ENCODE measurements at places on chromosomes 3 and 15.

DNA sequence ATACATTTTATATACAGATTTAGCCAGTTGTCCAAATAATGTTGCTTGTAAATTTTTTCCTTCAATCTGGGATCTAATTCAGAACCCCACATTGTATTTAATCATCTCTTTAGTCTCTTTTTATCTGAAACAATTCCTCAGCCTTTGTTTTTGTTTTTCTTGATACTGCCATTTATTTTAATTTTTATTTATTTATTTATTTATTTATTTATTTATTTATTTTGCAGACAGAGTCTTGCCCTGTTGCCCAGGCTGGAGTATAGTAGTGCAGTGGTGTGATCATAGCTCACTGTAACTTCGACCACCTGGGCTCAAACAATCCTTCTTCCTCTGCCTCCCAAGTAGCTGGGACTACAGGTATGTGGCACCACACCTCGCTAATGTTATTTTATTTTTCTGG is 61.5 kb downstream of the CHCHD4 start:
- no peak for DNase-seq

GRCh38 chr3:189529889-189530471 is 101.2 kb upstream of the TP63 start:
- no peak for DNase-seq

DNA sequence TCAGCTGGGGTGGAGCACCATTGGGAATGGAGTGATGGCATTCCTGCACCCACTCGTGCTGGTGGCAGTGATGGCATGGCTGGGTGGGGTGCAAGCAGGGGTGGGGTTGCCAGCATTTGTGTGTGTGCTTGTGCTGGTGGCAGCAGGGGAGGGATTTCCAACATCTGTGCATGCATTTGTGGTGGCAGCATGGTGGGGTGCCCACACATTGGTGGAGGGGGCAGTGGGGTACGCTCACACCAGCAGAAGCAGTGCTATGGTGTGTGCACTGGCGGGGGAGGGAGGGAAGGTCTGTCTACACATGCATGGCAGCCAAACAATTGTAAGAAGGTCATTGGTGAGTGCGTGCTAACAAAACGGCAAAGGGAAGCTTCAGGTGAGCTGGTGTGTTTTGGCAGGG is 76.7 kb upstream of the NUDT16 start:
- DNase-seq = no peak

GRCh38 chr3:142664311-142664710 is 59.5 kb upstream of the TRPC1 start:
- no peak for DNase-seq

DNA sequence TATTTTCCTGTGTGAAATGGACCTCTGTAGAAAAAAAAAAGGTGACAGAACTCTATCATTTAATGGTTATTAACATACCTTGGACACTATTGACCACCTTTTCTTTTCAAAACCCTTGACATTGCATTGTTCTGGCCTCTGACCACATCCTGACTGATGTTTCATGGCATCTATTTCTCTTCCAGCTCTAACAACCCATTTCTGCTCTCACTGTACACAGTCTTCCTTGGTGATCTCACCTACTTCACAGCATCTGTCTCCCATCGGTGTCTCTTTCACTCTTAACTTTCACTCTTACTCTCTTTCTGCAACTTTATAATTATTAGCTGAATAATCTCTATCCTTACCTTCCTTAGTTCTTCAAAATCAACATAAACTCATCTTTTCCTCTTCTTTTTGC is 217.4 kb upstream of the CD96 start:
- no peak for DNase-seq

GRCh38 chr3:153925841-153926514 is 195.2 kb upstream of the ARHGEF26 start:
- DNase-seq = no peak

- no peak for DNase-seq
Measured at GRCh38 chr3:33658991-33659848, 58.8 kb downstream of the CLASP2 start.

DNA sequence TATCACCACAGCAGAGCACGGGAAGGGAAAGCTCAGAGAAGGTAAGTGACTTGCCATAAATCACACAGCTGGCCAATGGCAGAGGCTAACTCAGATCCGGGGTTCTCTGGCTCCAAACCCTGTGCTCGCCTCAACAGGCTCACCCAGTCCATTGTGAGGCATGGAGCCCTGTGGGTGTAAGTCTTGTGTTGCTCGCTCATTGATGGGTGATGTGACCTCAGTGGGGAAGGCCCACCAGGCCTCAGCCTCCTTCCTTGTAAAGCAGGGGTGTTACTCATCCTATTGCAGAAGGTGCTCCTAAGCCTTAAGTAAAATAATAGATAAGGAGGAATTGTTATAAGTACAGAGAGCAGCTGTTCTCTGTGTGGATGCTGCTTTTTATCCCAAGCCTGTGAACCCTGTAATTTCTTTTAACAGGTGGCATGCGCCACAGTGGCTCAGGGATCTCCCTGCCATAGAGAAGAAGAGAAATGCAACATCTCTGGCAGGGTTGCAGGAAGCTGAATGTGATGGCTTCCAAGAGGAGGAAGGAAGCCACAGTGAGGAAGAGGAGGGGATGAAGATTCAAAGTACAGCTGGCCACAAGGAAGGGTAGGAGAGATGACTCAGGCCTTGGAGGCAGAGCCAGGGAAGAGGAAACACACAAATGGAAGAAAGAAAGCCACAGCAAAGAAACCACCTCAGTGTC is 30.9 kb upstream of the SPSB4 start:
- DNase-seq = no peak

DNA sequence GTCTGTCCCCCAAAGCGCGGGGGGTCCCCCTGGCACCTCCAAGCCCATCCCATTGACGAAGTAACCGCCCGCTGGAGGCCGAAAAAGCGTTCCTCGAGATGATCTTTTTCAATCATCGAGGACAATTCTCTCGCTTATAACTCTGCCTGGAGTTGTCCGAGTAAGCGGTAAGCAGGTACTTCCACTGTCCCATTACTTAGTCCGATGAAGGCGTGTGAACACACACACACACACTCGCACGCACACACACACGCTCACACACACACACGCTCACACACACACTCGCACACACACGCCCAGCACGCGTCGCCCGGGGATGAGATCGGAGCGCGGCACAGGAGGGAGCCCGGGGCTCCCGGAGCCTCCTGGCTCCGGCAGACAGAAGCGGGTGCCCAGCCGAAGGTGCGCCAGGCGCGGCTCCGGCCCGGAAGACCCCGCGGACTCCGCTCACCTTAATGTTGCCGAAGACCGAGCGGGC is 430 bp downstream of the SLCO2A1 start:
- DNase-seq = no peak

DNA sequence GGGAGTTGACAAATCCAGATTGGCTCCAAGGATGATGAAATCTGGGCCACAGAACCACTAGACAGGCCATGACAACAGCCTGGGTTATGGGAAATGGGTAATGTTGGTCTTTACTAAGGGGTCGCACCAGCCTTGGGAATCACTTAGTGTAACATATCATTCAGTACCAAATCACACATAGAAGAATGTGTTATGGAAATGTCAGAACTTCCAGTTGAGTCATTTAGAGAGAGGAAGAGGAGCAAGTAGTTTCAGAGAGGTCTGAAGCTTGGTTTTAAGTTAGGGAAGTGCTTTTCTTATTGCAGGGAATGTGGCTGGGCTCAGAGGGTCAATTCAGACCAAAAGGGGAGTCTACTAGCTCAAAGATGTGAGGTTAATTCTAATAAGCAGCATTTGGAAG is 241.6 kb upstream of the ZPLD1 start:
- DNase-seq = no peak

DNA sequence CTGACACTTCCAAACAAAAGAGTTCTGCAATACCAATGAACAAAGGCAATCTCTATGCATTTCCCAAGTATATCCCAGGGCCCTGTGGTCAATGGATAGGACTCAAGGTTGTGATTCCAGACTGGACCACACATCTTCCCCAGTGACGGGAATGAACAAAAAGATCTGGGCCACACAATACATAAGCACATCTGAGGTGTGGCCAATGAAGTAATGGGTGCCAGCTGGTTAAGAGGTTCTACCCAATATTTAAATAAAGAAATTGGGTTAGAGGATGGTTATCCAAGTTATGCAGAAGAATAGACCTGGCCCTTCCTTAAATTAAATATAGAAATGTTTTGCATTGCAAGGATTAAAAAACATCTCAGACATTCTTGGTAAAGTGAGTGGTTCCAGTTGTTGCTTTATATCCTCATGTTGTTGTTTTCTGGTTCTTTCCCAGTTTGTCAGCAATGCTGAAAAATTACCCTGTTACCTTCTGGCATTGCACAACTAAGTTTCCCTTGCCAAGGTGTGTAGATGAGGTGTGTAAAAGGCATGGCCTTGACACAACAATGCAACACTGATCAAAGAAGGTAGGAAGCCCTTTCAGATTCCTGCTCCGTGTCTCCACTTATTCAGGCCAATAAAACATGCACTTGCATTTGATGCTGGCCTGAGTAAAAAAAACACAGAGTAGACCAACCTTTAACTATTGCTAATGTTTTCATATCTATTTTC is 86.5 kb downstream of the PRICKLE2 start:
- no peak for DNase-seq

DNA sequence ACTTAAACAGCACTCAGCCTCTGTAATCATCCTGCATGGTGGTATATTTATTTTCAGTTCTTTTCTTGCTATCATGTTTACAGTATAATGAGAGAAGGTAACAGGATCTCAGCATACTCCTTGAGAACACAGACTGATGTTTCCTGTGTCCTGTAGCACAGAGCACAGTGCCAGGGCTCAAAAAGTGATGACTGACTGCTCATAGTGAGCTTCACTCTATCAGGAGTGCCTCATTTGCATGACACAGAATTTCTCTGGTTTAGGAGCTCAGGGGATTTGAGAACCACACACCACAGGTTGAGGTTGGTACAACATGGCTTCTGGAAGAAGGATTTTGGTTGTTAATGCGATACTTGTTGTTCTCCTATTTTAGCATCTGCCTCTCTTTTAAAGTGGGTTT is 68.5 kb upstream of the SLC2A2 start:
- no peak for DNase-seq

DNA sequence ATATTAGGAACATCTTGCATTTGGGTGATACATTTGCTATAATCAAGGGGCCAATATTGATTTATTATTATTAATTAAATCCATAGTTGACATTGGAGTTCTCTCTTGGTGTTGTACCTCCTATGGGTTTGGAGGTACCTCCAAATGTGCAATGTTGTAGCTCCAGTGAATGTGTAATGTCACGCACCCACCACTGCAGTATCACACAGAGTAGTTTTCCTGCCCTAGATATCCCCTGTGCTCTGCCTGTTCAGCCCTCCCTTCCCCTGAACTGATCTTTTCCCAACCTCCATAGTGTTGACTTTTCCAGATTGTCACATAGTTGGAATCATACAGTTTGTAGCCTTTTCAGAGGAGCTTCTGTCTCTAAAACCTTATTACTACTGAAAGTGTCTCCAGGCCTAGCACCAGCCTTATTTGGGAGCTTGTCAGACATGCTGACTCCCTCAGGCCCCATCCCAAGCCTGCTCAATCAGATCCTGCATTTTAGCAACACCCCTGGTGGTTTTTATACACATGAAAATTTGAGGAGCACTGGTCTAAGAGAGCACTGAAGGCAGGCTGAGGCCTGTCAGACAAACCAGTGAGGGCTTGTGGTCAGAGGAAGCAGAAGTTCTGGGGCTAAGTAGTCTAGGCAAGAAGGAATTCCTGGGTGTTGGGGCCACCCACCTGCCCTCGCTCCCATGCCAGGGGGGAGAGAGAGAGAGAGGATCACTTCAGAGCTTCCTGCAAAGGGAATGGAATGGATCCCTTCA is 73.4 kb downstream of the SLC6A11 start:
- no peak for DNase-seq

- no peak for DNase-seq
Measured at GRCh38 chr3:70000028-70000410, 486 bp downstream of the SAMMSON start.

- DNase-seq = no peak
Measured at GRCh38 chr3:15384510-15385237, 42.7 kb downstream of the METTL6 start.

- DNase-seq = no peak
Measured at GRCh38 chr3:58179235-58180098, 31.3 kb downstream of the DNASE1L3 start.

- DNase-seq = no peak
Measured at GRCh38 chr15:64739156-64739555, 36.2 kb downstream of the RBPMS2 start.

GRCh38 chr3:131620977-131621376 is 118.2 kb upstream of the MRPL3 start:
- DNase-seq = no peak

- no peak for DNase-seq
Measured at GRCh38 chr3:117898722-117899522, 1135.7 kb downstream of the IGSF11 start.

DNA sequence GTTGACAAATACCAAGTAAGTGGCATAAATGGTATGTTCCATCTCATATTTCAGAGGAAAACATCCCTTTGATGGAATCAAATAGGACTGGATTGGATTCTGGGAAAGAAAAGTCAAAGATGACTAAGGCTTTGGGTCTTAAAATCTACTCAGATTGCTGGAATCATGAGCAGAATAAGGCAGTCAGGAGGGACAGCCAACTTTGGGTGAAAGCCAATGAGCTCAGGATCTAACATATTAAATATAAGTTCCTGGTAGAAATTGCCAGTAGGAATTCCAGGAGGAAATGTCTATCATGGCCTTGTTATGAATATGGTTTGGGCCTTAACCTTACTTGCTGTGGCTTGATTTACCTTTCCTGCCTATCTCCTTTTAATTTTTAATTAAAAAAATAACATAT is 55.3 kb downstream of the ISL2 start:
- no peak for DNase-seq

GRCh38 chr3:18080198-18080689 is 337.8 kb upstream of the TBC1D5 start:
- DNase-seq = no peak

DNA sequence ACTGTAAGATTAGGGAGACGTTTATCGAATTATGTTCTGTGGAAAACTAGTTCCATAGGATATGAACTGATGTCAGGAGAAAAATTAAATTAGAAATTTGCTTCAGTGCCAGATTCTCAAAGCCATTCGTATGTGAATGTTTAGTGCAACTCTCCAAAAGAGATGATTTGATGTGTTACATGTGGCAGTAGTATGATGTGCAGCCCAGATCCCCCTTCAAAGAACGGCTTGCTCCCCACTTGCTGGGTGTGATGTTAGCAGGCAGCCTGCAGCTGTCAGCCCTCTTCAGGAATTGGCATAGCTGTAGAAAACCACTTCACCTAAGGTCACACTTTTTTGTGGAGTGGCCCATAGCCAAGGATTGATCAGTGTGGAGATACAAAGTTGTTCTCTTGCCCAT is 127.0 kb upstream of the CCDC54 start:
- DNase-seq = no peak
